ENCODE measurements at places on chromosomes 11 and 22.
A peak's percentile ranks its signal among the peaks of the same experiment; 100 is the strongest.

GRCh38 chr11:120551191-120551590 lies 39.6 kb downstream of the GRIK4 start:
- no peak overlapping the region for H3K27ac ChIP-seq
- H3K36me3 ChIP-seq: no peaks in the 10 kb centered on the region
- no peaks in the 10 kb centered on the region for H3K4me1 ChIP-seq
- no peak for DNase-seq
- no peaks in the 10 kb centered on the region for H3K27me3 ChIP-seq

DNA sequence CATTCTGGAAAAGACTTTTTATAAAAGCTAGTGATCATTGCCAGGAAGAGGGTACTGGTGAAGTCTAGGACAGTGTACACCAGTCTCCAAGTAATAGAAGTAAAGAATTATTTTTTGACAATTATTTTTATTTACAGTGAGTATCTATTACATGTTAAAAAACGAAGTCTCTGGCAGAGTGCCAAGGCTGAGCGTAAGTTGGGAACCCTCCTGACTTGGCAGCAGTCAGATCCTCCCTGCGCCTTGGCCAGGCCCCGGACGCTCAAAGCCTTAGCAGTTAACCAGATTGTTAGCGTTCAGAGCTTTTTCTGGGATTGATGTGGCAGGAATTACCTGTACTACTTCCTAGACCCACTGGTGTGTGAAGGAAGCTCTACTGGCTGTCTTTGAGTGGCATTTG lies 38.1 kb upstream of the CTTN start:
- no peak overlapping the region for H3K4me3 ChIP-seq
- H3K36me3 ChIP-seq: peaks cover 30% of the 10 kb centered on the region
- H3K27me3 ChIP-seq: no peaks in the 10 kb centered on the region
- peaks cover 14% of the 10 kb centered on the region for H3K4me1 ChIP-seq
- no peak for DNase-seq

GRCh38 chr11:77425346-77425745 lies 48.5 kb downstream of the PAK1 start:
- no peak for DNase-seq
- no peaks in the 10 kb centered on the region for H3K36me3 ChIP-seq
- H3K27me3 ChIP-seq: no peaks in the 10 kb centered on the region
- no peaks in the 10 kb centered on the region for H3K4me1 ChIP-seq
- no peak overlapping the region for H3K4me3 ChIP-seq

GRCh38 chr11:65576867-65577755 lies 1.3 kb downstream of the EHBP1L1 start:
- peak; percentile 28 for DNase-seq
- peak overlapping the region; percentile 89 for H3K4me3 ChIP-seq
- H3K4me1 ChIP-seq: peaks cover 46% of the 10 kb centered on the region
- H3K27me3 ChIP-seq: no peaks in the 10 kb centered on the region
- peaks cover 21% of the 10 kb centered on the region for H3K36me3 ChIP-seq
- peak overlapping the region; percentile 89 for H3K27ac ChIP-seq

DNA sequence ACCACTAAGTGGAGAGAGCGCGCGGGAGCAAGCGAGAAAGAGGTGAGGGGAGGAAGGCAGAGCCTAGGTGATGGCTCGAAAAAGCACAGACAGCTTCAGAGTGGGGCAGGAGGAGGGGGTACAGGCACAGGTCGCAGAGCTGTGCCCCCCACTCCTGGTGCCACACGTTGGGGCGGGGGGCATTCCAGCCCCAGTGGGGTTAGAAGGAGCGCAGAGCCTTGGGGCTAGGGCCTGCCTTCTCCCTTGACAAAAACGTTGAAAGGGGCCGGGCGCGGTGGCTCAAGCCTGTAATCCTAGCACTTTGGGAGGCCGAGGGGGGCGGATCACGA lies 41.6 kb upstream of the ISX start:
- DNase-seq: no peak
- no peaks in the 10 kb centered on the region for H3K4me1 ChIP-seq
- H3K27ac ChIP-seq: no peak overlapping the region
- no peak overlapping the region for H3K4me3 ChIP-seq

- H3K27ac ChIP-seq: peak overlapping the region; percentile 76
- peak overlapping the region; percentile 84 for H3K4me3 ChIP-seq
- H3K36me3 ChIP-seq: no peaks in the 10 kb centered on the region
- DNase-seq: no peak
- H3K4me1 ChIP-seq: peaks cover 52% of the 10 kb centered on the region
Observed at GRCh38 chr11:13278609-13279486, 1.3 kb downstream of the BMAL1 start.

DNA sequence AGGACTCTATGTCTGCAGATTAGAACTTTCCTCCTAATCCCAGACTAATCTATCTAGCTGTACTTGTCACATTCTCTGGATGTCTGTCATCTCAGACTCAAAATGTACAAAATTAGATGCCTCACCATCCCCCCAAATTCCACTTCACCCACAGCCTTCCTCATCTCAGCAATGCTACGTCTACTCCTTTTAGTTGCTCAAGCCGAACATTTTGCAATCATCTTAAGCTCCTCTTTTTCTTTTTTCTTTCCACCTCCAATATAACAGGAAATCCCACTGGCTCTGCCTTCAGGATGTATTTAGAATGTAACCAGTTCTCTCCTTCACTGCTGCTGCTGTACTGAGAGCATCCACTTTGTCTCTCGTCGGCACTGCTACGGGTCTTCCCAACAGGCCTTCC lies 1091.8 kb downstream of the TBC1D22A start:
- H3K27me3 ChIP-seq: no peaks in the 10 kb centered on the region
- no peak overlapping the region for H3K4me3 ChIP-seq
- no peak overlapping the region for H3K27ac ChIP-seq
- no peak for DNase-seq
- no peaks in the 10 kb centered on the region for H3K4me1 ChIP-seq

DNA sequence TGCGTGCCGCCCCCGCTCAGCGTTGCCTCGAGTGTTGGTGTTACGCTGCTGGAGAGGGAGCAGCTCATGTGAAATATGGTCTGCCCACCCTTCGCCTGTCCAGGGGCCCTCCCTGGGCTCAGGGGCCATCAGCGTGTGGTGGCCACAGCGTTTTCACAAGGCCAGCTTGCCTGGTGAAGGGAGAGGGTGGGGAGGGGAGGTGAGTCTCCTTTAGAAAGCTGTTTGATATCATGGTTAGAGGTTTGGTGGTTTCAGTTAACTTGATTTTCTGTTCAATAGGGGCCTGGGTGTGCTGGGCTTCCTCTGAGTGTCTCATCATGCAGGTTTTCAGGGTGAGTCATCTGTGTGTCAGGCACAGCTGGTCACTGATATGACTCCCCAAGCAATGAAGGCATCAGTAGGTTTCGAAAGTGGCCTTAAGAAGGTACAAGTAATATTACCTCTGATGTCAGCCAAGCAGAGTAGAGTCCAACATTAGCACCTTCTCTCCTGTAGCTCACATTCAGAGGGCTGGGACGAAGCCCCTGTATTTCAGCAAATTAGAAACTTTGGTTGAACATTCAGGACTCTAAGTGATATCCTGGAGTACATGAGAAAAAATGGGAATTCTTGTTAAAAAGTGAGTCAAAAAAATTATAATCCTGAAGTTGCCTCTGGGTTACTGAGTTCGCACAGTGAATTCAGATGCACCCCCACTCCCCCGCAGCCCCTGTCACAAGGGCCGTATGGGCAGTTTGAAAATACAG lies 172.5 kb downstream of the TBC1D22A start:
- no peaks in the 10 kb centered on the region for H3K36me3 ChIP-seq
- no peaks in the 10 kb centered on the region for H3K27me3 ChIP-seq
- peak overlapping the region; percentile 49 for H3K27ac ChIP-seq

- peak; percentile 33 for DNase-seq
- H3K27ac ChIP-seq: no peak overlapping the region
- no peaks in the 10 kb centered on the region for H3K36me3 ChIP-seq
- H3K27me3 ChIP-seq: no peaks in the 10 kb centered on the region
- no peak overlapping the region for H3K4me3 ChIP-seq
- peaks cover 3% of the 10 kb centered on the region for H3K4me1 ChIP-seq
Observed at GRCh38 chr11:34624069-34624468, 3.2 kb downstream of the EHF start.

- H3K27ac ChIP-seq: no peak overlapping the region
- H3K4me1 ChIP-seq: no peaks in the 10 kb centered on the region
- H3K4me3 ChIP-seq: no peak overlapping the region
- DNase-seq: no peak
Observed at GRCh38 chr11:69801513-69802335, 17.5 kb downstream of the FGF3 start.

DNA sequence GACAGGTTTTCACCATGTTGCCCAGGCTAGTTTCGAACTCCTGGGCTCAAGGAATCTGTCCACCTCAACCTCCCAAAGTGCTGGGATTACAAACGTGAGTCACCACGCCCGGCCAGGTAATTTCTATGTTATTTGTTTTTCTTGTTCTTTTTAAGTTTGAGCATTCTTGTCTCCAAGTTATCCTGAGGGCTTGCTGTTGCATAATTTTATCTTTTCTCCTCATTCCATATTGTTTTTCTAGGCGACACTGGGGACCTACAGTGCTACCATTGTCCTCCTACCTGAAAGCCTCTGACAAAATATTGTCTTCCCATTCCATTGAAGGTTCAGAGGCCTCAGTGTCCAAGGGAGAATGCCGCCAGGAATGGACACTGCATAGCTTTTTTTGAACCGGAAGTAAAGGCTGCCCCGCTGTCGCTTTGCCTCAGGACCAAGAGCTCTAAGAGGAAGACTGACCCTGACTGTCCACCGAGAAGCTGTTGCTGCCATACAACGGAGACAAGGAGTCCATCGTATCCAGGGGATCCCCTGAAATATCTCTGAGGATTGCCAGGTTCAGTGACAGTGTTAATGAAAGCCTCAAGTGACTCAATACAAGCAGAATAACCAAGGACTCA lies 9.7 kb downstream of the AP5B1 start:
- no peak overlapping the region for H3K27ac ChIP-seq
- no peak overlapping the region for H3K4me3 ChIP-seq
- DNase-seq: no peak
- H3K36me3 ChIP-seq: no peaks in the 10 kb centered on the region
- H3K4me1 ChIP-seq: no peaks in the 10 kb centered on the region

DNA sequence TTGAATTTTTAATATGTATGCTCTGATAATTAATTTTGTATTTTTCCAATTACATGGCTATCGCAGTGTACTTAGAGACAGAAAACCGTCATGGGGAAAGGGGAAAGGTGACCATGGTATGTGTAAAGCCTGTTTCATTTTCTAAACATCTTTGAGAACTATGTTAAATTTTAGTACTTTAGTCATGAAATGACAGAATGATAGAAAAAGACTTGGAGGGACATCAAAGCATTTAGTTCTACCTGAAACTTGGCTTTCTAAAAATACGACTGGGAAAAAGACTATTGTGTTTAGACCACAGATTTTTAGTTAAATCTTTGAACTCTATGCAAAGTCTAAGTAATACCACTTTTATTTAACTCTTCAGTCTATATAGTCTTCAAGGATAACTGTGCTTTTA lies 54.1 kb downstream of the MAML2 start:
- H3K27ac ChIP-seq: no peak overlapping the region
- DNase-seq: no peak
- H3K27me3 ChIP-seq: no peaks in the 10 kb centered on the region
- peaks cover 47% of the 10 kb centered on the region for H3K4me1 ChIP-seq
- no peak overlapping the region for H3K4me3 ChIP-seq
- no peaks in the 10 kb centered on the region for H3K36me3 ChIP-seq

DNA sequence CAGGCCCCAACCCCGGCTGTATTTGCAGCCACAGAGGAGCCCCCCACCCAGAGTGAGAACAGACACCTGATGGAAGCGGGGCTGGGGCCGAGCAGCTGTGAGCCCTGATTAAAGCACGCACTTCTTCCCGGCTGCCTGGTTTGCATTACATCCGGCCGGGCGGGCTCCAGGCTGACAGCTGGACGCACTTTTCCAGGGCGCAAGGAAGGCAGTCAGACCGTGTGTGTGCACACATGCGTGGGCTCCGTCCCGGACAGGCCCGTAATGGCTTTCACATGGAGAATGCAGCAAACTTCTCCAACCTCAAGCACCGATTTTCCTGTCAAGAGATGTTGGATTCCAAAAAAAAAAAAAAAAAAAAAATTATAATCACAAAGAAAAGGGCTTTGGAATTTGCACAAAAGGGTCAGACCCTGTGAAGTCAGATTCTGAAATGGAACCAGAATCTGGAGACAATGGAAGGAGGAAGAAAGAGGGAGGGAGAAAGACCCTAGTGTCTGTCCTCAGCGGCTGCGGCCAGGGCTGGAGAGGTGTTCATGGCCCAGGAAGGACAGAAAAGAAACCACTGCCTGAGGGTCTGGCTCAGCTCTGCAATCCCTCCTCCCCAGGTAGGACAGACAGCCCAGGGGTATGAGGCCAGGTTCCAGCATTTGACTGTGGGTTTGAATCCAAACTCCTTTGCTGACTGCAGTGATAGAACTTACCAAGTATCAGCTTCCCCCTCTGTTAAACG lies 365.5 kb downstream of the MN1 start:
- no peaks in the 10 kb centered on the region for H3K27me3 ChIP-seq
- H3K36me3 ChIP-seq: no peaks in the 10 kb centered on the region
- no peaks in the 10 kb centered on the region for H3K4me1 ChIP-seq
- H3K27ac ChIP-seq: no peak overlapping the region
- H3K4me3 ChIP-seq: no peak overlapping the region
- no peak for DNase-seq

- no peaks in the 10 kb centered on the region for H3K36me3 ChIP-seq
- H3K4me1 ChIP-seq: peaks cover 22% of the 10 kb centered on the region
- no peaks in the 10 kb centered on the region for H3K27me3 ChIP-seq
- H3K27ac ChIP-seq: no peak overlapping the region
- no peak overlapping the region for H3K4me3 ChIP-seq
Observed at GRCh38 chr11:271319-271715, 6.9 kb upstream of the NLRP6 start.

DNA sequence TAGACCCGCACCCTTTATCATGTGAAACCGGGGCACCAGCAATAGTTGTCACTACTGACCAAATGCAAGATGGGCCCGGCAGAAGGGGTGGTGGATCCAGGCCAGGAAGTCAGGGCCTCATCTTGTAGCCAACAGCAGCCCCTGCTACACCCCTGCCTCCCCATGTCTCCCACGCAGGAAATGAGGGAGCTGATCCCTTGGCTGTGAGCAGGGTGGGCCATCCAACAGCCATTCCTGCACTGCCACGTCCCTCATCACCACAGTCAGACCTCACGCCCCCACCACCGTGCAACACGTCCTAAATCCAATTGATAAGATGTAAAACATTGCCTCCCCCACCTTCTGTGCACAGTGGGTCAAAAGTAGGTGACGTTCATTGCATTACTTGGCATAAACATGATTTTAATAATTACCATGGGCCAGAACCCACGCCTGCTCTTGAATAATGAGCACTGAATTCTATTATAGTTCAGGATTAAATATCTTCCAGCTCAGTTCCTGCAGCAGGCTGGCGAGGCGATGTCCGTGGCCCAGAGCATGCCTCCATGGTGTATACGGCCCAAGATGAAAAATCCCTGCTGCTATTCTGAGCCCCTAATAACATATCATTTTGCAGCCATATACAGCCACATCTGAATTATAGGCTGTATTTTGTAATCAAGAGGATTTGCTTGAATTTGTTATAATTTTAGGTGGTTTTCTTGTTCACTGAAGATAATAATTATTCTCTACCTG lies 1373.8 kb downstream of the BRD1 start:
- no peaks in the 10 kb centered on the region for H3K36me3 ChIP-seq
- no peaks in the 10 kb centered on the region for H3K27me3 ChIP-seq
- H3K4me3 ChIP-seq: no peak overlapping the region
- no peak overlapping the region for H3K27ac ChIP-seq
- H3K4me1 ChIP-seq: no peaks in the 10 kb centered on the region

- peaks cover 80% of the 10 kb centered on the region for H3K36me3 ChIP-seq
- H3K27me3 ChIP-seq: no peaks in the 10 kb centered on the region
- H3K4me3 ChIP-seq: no peak overlapping the region
- H3K27ac ChIP-seq: no peak overlapping the region
Observed at GRCh38 chr11:108302121-108302785, 79.4 kb downstream of the ATM start.

All from CD8-positive, alpha-beta memory T cell (primary cell).